ENCODE measurements at places on chromosomes 11 and 22.
A peak's percentile ranks its signal among the peaks of the same experiment; 100 is the strongest.

- peak; percentile 39 for DNase-seq
These were observed 365.7 kb upstream of the CADM1 start for GRCh38 chr11:115869780-115870431.

- DNase-seq, result no peak
These were observed 52.2 kb upstream of the B3GAT1 start for GRCh38 chr11:134464196-134464595.

GRCh38 chr11:111330234-111330893 is 32.0 kb downstream of the POU2AF3 start:
- no peak for DNase-seq

DNA sequence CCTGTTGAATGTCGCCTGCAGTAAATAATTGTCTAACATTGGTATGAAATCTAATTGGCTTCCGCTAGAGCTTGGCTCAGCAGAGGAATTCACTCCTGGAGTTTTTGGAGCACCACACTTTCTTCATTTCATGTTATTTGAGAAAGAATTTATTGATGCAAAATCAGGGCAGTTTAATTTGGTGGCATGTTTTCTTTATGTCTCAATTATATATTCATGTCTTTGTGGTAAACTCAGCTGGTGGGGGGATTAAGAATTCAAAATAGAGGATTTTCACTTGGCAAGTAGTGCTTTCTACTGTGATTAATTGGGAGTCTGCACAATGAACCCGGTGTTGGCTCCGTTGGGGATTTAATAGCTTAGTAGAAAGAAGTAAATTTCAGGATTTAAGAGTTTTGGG is 784.4 kb downstream of the NTM start:
- no peak for DNase-seq

GRCh38 chr11:36488096-36488495 is 22.0 kb downstream of the TRAF6 start:
- no peak for DNase-seq

DNA sequence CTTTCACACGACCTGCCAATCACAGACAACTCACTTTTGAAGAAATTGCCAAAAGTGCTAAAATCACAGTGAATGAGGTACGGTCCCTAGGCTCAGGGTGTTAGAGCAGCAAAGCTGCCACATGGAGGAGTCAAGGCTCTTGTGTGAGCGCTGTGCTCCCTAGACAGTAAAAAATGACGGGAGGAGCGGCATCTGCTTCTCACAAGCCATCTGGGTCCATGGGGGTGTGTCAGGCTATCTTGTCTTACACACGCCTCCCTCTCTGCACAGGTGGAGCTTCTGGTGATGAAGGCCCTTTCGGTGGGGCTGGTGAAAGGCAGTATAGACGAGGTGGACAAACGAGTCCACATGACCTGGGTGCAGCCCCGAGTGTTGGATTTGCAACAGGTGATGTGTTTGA is 14.8 kb downstream of the PSMD13 start:
- DNase-seq, result no peak

DNA sequence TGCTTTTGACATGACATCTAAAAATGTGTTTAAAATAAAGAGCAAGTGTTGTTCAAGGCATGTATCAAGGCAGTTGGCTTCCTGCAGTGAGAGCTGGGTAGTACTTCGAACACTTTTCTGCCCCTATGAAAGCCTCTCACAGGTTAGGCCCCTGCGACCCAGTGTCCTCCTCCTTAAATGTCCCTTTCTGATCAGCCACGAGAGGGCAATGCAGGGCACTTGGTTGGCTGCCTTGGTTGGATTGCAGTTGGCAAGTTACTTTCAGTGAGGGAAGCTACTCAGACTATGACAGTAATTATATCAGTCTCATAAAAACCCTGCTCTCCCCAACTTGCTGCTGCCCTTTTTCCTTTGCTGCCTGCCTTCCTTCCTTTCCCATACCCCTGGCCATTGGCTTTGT is 743.8 kb downstream of the NTM start:
- no peak for DNase-seq

GRCh38 chr11:105220121-105220520 is 80.6 kb upstream of the CARD18 start:
- DNase-seq, result no peak

- DNase-seq, result peak; percentile 95
These were observed 24.1 kb upstream of the CDC42EP2 start for GRCh38 chr11:65290448-65291165.

- no peak for DNase-seq
These were observed 9.0 kb upstream of the RAG1 start for GRCh38 chr11:36558571-36559413.

- DNase-seq, result no peak
These were observed 24.7 kb upstream of the AKIP1 start for GRCh38 chr11:8886322-8886721.

DNA sequence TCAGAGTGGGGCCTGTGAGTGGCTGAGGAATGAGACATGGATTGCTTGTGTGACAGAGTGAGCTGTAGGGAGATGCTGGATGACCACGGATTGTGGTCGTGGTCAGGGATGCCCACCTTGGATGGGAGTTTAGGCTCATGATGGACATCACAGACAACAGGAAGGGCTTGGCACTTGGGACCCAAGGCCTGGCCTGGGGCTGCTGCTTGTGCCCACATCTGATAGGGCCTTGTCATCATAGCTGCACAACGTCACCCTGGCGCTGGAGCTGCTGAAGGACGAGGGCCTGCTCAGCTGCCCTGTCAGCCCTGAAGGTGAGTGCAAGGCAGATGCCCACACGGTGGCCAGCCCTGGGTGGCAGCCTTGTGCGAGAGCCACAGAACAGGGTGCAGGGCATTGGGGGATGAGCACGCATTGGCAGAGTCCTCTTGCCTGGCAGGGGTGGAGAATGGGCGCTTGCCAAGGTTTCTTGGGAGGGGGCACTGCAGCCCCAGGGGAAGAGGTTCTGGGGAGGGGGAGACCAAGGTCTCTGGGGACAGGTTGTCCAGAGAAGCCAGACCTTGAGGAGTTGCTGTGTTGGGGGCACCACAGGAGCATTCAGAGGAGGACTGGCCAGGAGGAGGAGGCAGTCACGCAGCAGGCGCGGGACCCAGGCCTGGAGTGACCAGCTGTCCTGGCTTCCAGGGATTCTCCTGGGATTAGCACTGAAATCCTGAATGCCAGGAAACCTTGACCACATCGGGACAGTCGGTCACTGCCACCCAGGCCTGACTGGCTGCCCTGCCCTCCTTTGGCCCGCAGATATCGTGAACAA is 25.0 kb downstream of the PARVG start:
- DNase-seq, result peak; percentile 25

DNA sequence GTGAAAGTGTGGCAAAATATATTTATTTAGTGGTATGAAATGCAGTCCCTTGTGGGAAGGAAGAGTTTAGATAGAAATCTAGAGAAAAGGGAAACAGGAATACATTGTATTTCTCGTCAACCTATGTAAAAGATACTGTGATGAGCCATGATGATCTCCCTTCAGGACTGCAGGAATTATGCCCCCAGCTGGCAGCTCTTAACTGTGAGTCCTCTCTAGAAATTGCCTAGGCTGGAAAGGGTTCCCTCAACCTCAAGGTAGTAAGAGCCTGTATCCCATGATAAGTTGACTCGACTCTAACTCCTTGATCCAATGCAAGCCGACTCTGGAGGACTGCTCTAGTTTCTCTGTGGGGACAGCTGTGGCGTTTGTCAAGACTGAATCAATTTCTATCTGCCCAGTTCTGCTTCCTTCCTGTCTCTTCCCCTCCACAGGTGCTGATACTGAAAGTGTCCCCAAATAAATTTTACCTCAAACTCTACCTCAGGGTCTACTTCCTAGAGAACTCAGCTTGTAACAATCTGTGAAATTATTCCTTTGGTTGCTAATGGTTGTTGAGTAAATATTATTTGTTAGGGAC is 897.3 kb downstream of the METTL15 start:
- DNase-seq, result no peak

- DNase-seq, result peak; percentile 95
These were observed at the start of gene PHF21A for GRCh38 chr11:46121301-46121723. PHF21A (minus strand) TSS chr11:46121454; CDS start chr11:46084219, 37,235 bp downstream.

DNA sequence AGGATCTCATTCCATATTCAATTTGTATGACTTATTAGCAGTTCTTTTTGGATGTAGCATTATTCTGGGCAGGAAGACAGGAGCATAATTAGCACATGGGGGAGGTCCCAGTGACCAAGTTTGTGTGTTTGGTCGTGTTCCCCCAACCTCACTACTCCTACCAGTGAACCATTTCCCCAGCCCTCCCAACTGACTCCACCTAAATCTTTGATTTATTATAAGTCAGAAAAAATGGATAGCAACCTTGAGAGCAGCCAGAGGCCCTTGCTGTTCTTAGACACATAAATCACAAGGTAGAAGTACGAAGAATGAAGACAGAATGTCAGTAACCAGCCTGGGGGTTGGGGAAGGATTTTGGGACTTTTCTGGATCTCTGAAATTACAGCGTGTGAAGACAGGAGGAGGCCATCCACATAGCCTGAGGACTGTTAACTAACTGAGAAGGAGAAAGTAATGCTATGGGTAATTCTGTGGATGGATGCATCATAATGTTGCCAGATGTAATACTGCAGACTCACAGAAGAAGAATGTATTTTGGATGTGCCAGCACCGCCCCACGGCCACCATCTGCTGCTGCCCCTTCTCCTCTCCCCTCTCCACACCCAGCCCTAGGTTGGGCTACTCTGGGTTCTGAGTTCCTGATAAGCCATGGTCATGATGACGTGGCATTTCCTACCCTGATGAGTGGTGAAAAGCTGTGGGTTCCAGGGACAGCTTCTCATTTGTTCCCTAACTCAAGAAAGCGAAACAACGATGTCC is 124.3 kb upstream of the TTC12 start:
- no peak for DNase-seq

GRCh38 chr11:43925932-43926505 is 16.4 kb upstream of the C11orf96 start:
- DNase-seq, result no peak

- no peak for DNase-seq
These were observed 285.0 kb downstream of the C11orf87 start for GRCh38 chr11:109706945-109707344.

DNA sequence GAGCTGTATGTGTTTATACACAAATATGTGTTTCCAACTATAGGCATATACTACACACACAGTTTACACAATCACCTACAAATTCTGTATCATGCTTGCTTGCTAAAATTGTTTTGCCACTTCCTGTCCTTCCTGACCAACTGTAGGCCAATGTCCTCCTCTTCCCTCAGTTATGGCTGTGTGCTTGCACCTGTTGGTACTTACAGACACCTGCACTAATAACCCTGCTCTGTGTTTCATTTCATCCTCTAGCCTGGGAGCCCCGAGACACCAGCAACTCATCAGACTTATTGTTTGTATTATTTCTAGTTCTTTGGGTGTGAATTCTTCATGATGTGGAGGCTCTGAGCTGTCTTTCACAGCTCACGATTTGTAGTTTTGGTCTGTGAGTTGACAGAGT is 1.8 kb upstream of the NCF4 start:
- no peak for DNase-seq

GRCh38 chr22:49923445-49923844 is 5.0 kb downstream of the CRELD2 start:
- DNase-seq, result no peak

- DNase-seq, result no peak
These were observed 90.7 kb downstream of the ETS1 start for GRCh38 chr11:128496692-128497060.

- no peak for DNase-seq
These were observed 61.5 kb downstream of the IGLL1 start for GRCh38 chr22:23518376-23519187.

DNA sequence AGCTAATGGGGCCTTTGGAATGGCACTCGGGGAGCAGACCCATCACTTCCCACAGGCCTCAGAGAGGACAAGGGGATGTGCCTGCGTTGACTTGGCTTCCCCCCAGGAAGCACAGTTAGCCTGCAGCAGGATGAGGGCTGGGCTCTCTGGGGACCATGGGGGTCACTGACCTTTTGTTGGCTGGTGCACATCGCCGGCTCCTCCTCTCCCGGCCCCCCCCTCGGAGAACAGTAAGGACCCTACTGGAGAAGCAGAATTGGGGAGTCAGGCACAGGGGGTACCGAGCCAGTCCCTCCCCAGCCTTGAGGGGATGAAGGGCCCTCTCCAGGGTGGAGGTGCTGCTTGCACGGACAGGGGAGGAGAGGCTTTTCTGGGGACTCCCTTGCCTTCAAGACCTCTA is 32.8 kb downstream of the NRXN2 start:
- DNase-seq, result peak; percentile 52

- DNase-seq, result no peak
These were observed 8.8 kb downstream of the MISFA start for GRCh38 chr11:18608376-18608775.

DNA sequence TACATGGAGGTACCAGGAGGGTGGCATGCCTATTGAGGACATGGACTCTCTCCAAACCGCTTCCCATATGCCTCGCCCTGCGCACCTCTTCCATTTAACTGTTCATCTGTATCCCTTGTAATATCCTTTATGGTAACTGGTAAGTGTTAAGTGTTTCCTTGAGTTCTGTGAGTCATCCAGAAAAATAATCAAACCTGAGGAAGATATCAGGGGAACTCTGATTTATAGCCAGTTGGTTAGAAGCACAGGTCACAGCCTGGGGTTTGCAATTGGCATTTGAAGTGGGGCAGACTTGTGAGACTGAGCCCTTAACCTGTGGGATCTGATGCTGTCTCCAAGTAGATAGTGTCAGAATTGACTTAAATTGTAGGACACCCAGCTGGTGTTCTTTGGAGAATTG is 27.6 kb upstream of the CAT start:
- DNase-seq, result no peak

- no peak for DNase-seq
These were observed 501 bp downstream of the CD151 start for GRCh38 chr11:833114-833791.

DNA sequence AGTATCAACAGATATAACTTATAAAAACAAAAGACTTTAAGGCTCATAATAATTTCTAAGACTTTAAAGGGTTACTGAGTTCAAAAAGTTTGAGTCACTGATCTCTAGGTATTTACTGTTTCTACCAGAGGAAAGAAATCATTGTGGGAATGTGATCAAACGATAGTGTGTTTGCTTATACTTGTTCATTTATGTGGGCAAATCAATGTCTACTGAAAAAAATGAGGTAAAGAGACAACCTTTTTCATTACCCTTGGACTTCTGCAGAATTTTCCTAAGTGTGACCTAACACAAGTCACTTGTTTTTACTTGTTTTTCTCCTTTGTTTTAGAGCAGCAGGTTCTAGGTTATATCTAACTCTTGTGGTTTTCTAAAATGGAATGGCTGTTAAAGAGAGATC is 65.4 kb downstream of the PRR5L start:
- DNase-seq, result no peak

DNA sequence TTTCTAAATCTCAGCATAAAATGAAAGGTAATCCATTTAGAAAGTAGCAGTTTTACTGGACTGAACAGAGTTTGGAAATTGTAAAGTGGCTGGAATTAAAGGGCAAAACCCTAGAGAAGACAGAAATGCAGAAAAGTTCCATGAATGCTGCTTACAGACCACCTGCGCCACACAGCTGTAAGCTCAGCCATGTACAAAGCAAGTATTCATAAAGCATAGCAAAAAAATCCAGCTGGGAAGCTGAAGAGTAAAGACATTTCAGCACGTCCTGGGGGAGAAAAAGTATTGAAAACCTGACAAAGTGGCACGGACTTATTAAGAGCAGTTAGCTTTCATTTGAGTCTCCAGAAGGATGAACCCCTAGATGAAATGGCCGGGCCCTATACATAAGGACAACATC is 220.1 kb upstream of the CNTN5 start:
- peak; percentile 17 for DNase-seq
